ENCODE measurements at places on chromosomes 4 and X.

- no peak for DNase-seq
These were observed 18.5 kb downstream of the NELFA start for GRCh38 chr4:1990348-1990645.

- DNase-seq: no peak
These were observed 999 bp downstream of the NAP1L5 start for GRCh38 chr4:88696630-88697029.

DNA sequence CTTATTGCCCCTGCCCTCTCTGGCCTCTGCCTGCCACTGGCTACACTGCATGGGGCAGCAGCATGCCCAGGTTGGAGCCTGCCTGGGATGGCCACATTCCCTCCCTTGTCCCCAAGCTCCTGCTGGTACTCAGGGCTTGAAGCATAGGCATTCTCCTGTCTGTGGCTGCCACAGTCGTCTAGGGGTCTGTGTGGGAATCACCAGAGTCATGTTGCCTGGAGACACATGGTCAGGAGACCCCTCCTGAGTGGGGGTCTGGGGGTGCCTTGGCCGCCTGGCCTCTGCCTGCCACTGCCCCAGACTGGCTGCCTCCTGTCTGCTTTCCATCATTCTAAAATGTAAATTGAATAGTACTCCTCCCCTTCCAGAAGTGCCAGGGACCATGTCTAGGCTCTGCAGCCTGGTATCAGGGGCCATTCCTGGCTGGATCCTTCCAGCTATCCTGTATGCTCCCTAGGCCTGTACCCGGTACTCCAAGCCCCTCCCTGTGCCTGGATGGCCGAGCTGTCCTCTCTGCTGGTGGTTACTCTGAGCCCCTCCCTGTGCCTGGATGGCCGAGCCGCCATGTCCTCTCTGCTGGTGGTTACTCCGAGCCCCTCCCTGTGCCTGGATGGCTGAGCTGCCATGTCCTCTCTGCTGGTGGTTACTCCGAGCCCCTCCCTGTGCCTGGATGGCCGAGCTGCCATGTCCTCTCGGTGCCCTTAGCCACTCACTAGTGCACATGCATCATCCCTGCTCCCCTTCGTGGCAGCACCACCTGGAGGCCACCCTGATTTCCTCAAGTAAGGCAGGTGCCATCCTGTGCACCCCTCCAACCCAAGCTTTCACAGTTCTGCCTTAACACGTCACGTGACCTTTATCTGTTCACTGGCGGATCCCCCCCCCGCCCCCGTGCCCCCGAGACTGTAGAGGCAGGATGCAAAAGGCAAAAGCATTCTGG lies 5.5 kb upstream of the NKX1-1 start:
- DNase-seq: no peak

DNA sequence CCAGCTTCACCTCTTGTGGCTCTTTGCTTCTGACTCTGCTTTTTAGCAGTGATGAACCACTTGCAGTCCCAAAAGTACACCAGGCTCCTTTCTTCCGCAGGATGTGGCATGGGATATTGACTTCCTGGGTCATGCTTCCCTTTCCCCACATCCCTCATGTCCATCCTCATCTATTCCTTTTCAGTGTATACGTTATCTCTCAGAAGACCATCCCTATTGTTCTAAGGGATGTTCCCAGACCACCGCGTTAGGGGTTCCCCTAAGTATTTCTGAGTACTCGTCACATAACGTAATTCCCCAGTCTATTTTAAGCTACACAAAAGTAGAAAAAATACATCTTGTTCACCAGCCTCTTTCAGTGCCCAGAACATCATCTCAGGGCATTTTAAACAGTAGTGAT lies 71.1 kb upstream of the NLGN4X start:
- no peak for DNase-seq

- DNase-seq: no peak
These were observed 2039.9 kb upstream of the TENM3 start for GRCh38 chr4:180203349-180203748.

GRCh38 chr4:183139058-183139750 lies 40.1 kb downstream of the WWC2 start:
- DNase-seq: no peak

GRCh38 chrX:122517786-122518185 lies 666.3 kb upstream of the GRIA3 start:
- no peak for DNase-seq

DNA sequence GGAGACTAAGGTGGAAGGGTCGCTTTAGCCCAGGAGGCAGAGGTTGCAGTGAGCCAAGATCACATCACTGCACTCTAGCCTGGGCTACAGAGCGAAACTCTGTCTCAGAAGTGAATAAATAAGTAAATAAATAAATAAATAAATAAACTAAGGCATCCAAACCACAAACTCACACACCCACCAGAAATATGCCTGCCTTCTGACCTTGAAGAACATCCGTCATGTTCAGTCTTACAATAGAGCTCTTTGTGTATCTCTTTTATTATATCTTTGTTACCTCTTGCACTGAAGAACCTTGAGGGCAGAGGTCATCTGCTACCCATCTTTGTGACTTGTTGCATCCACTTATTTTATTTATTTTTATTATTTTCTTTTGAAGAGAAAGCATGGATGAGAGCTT lies 71.6 kb downstream of the PRRG1 start:
- DNase-seq: no peak

GRCh38 chrX:138709886-138710791 lies 1.4 kb downstream of the FGF13 start:
- DNase-seq: no peak

- DNase-seq: no peak
These were observed 27.1 kb downstream of the AFM start for GRCh38 chr4:73508651-73509050.

- no peak for DNase-seq
These were observed 20.0 kb downstream of the DDX3X start for GRCh38 chrX:41353985-41354384.

- DNase-seq: no peak
These were observed 48.9 kb upstream of the FAT4 start for GRCh38 chr4:125265846-125266245.

- no peak for DNase-seq
These were observed 28.9 kb downstream of the PDK3 start for GRCh38 chrX:24493740-24494581.

DNA sequence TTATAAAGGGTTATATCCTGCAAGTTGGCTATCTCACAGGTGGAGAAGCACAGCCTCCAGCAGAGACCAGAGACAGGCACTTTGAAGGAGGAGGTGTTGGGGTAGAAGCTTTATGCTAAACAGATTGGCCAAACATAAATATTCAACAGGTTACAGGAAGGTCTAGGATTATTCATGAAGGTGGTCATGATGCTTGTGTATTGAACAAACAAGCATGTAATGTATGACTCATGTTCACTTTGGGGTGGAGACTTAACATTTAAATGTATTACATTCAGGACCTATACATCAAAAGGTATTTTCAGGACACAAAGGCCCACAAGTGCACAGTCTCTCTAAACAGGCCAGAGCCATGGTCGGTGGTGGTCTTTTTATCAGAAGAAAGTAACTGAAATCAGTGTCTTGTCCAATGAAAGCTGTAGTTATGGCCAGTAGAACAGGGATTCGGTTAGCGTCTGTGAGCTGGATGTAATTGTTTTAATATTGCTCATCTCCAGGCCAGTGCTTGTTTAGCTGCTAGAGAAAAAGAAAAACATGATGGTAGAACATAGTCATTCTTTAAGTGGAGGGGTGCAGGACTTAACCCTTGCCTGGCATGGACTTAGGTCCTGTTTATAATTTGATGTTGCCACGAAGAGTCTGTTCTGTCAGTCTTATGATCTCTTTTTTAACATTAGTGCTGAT lies 555.2 kb upstream of the PCDH10 start:
- no peak for DNase-seq

GRCh38 chr4:30903502-30904214 lies 183.5 kb downstream of the PCDH7 start:
- no peak for DNase-seq

GRCh38 chr4:54517781-54518444 lies 139.8 kb upstream of the KIT start:
- DNase-seq: no peak

- no peak for DNase-seq
These were observed 33.1 kb downstream of the ERVMER34-1 start for GRCh38 chr4:52718123-52718522.

GRCh38 chr4:99403380-99404184 lies 31.6 kb downstream of the ADH7 start:
- DNase-seq: no peak
